Pulmonary artery endothelial cell (primary cell): ENCODE measurements at places on chromosomes 16 and 17.

GRCh38 chr17:62749926-62750325, 58.2 kb downstream of the MARCHF10 start:
- DNase-seq: no peak

DNA sequence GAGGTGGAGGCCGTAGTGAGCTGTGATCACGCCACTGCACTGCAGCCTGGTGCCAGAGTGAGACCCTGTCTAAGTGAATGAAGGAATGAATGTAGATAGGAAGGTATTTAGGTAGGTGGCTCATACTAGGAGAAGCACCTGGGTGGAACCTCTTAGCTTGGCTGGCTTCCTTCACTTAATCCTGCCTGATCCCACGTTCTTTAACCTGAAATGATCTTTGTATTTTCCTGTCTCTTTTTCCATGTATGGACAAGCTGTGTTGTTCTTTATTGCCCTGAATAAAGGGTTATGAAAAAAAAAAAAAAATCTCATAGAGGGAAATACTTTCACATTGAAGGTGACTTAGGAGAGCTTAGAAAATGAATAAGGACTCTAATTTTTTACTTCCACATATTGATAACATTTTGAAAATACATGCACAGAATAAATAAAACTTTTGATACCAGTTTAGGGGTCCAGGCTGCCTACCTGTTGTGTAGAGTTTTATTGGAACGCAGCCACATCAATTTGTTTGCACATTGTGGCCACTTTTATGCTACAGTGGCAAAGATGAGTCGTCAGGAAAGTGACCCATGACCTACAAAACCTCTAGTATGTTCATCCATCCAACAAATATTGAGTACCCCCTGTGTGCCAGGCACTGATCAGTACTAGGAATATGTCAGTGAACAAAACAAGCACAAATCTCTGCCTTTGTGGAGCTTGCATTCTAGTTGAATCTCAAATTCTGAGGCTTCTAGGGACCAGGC, 44.6 kb downstream of the VPS35L start:
- DNase-seq: no peak

DNA sequence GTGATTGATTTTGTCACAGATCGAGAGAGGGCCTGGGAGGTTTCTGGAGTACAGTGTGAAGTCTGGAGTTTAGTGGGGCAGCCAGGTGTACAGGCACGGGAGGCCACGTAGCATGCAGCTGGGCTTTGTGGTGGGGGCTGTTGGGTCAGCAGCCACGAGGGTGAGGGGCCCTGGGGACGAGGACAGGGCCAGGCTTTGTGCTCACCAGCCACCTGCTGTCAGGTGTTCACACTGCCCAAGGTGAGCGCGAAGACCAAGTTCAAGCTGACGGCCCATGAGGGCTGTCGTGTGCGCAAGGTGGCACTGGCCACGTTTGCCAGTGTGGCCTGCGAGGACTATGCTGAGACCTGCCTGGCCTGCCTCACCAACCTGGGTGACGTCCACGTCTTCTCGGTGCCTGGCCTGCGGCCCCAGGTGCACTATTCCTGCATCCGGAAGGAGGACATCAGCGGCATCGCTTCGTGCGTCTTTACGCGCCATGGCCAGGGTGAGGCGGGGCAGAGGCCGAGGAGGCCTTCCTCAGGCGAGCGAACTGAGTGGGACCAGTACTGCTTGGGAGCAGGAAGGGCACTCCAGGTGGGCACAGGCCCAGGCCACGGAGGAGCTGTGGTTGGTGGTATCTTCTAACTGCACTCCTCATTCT, 15.9 kb downstream of the LLGL1 start:
- DNase-seq: no peak

- peak; percentile 37 for DNase-seq
Measured at GRCh38 chr17:31754239-31754945, 104.7 kb downstream of the COPRS start.

GRCh38 chr16:82067042-82067803, 32.2 kb downstream of the HSD17B2 start:
- DNase-seq: no peak

DNA sequence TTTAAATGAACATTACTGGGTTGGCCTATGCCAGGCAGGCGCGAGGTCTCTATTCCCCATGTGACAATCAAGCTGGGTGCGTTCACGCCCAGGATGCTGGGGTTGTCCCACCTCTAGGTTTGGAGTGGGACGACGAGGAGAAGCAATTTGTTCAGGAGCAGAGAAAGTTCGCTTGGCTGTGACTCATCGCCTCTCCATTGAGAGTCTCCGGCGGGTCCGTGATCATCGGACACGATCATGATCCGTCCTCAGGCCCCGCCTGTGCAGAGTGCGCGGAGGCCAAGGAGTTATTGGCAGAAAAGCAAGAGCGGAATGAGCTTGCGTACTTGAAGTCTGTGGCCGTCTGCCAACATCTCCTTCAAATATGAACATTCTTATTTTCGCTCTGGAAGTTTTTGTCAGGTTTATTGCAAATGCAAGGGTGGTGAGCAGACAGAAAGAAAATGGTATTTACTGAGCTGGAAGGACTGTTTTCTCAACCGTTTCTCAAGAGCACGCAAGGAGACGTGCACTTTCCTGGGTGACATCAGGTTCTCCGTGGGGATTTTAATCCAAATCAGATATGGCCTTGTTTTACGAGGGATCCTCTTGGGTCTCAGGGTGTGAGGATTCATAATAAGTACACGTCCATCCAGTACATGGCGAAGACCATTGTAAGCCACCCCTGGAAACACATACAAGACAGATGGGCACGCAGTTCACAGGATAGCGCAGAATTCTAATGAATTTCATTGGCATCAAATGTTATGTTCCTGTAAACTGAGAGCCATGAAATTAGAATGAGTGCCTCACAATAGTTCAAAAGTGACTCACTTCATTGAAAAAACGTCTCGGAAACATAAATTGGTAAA, 70.1 kb upstream of the CREBBP start:
- peak; percentile 81 for DNase-seq

GRCh38 chr16:50273888-50274325, 7.6 kb downstream of the ADCY7 start:
- DNase-seq: no peak

GRCh38 chr17:67521775-67522069, 144.6 kb downstream of the PITPNC1 start:
- DNase-seq: no peak

- DNase-seq: no peak
Measured at GRCh38 chr17:29713626-29714025, 90.9 kb upstream of the CORO6 start.

GRCh38 chr17:19702217-19702641, 14.2 kb downstream of the SLC47A2 start:
- no peak for DNase-seq

DNA sequence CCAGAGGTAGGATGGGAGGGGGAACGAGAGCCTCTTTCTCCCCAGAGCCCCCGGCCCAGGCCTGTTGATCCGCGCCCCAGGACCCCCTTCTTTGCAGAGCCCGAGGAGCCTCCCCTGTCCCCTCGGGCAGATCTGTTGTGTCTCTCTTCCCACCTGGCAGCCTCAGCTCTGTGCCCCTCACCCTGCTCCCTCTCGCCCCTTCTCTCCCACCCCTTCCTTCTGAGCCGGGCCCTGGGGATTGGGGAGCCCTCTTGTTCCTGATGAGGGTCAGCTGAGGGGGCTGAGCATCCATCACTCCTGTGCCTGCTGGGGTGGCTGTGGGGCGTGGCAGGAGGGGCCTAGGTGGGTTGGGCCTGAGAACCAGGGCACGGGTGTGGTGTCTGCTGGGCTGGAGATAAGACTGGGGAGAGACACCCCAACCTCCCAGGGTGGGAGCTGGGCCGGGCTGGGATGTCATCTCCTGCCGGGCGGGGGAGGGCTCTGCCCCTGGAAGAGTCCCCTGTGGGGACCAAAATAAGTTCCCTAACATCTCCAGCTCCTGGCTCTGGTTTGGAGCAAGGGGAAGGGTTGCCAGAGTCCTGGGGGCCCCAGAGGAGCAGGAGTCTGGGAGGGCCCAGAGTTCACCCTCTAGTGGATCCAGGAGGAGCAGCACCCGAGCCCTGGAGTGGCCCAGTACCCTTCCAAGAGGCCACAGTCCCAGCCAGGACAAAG, 65.4 kb downstream of the MRC2 start:
- no peak for DNase-seq

DNA sequence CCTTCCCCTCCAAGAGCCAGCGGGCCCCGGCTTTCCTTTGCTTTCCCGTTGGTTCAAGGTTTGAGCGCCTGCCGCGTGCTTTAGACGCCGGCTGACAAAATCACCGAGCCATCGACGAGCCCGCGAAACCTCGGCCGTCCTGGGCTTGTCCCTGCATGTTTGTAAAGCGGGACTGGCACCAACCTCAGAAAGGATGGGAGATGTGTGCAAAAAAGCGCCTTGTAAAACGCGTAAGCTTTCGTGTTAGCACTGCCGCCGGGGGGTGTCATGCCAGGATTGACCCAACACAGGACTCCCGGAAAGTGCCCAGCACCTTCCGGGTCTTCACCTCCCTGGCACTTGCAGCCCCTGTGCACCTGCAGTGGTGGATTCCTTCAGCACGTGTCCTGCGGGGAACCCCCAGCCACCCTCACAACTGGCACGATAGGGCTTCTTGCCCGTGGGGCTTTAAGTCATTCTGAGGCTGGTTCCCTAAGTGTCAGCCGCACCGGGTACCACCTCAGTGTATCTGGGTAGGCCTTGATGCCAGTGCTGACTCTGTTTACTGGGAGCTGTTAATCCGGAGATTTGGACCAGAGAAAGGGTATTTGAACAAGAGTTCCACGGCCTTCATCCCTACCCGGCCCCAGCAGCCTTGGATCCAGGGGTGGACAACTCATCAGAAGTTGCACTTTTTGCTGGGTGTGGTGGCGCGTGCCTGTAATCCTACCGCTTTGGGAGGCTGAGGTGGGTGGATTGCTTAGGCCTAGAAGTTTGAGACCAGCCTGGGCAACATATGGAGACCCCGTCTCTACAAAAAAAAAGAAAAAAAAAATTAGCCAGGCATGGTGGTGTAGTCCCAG, 817 bp downstream of the NDUFAF8 start:
- no peak for DNase-seq

GRCh38 chr17:7431231-7431630, 2.6 kb downstream of the SPEM3 start:
- DNase-seq: no peak

DNA sequence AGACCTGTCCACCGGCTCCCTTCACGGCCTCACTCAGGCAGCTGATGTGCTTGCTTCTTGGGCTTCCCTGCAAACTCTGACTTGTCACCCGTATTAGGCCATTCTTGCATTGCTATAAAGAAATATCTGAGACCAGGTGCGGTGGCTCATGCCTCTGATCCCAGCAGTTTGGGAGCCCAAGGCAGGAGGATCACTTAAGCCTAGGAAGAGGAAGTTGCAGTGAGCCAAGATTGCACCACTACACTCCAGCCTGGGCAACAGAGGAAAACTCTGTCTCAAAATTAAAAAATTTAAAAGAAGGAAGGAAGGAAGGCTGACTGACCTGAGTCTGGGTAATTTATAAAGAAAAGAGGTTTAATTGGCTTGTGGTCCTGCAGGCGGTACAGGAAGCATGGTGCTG, 17.0 kb downstream of the SOST start:
- no peak for DNase-seq

DNA sequence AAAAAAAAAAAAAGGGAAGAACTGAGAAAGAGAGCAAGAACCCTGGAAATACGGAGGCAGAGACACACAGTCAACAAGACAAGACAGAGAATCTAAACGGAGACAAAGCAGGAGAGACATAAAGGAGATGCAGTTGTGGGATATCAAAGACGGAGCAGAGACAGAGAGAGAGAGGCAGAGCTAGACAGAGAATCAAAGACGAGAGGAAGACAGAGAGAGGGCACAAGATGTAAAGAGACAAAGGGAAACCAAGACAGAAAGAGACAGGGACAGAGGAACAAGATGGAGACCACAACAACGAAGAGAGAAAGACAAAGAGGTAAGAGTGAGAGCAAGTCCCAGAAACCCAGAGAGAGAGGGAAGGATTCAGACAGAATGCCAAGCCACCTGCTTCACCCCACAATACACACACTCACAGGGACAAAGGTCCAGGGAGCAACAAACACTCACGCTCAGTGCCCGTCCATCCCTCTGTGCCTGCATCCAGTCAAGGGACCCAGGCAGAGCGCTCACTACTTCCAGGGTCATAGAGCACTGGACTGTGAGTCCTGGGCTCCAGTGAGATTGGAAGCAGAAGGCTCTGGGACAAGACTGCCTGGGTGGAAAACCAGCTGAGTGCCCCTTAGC, 88.9 kb downstream of the C16orf78 start:
- DNase-seq: no peak

GRCh38 chr16:10906914-10907756, 30.1 kb downstream of the CIITA start:
- no peak for DNase-seq
